ENCODE measurements at places on chromosomes 4 and X.

DNA sequence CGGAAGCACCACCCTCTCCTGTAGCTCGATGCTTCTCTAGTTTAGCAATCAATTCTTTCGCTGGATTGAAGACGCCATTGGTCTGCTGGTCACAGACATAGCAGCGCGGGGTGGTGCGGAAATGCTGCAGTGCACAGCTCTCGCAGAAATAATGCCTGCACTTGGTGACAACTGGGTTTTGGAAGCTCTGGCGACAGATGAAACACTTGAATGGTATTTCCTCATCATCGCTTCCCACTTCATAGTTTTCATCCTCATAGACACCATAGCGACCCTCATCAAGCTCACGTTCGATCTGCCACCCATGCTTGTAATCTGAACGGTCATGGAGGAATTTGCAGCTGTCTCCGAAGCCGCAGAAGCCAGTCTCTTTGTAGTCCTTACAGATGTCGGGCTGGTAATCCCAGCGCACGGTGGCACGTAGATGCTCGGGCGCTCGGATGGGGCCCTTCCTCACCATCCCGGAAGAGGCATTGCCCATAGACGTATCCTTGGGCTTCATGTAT is 854 bp downstream of the RNF113A start:
- no peak for DNase-seq

GRCh38 chr4:7276515-7276914 is 84.2 kb downstream of the SORCS2 start:
- DNase-seq, result no peak

- DNase-seq, result no peak
These were observed 1306.8 kb downstream of the STIM2 start for GRCh38 chr4:28167411-28167810.

GRCh38 chrX:9604111-9604907 is 139.5 kb downstream of the TBL1X start:
- DNase-seq, result no peak

DNA sequence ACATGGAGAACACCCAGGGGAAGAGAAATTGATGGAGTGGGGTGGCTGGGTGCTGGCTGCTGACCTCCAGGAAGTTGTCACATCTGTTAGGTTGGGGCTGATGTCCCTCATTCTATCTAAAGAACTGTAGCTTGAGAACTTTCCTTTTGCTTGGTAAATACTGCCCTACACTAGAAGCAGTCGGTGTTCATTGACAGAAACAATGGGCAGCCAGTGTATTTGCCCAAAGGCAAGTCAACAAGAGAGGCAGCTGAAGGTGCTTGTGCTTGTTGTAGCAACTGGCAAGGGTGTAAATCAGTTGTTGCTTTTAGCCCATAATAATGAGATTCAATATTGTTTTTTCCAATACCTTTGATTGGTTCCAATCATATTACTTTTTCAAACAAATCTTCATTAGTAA is 956 bp downstream of the TMEM154 start:
- DNase-seq, result no peak

DNA sequence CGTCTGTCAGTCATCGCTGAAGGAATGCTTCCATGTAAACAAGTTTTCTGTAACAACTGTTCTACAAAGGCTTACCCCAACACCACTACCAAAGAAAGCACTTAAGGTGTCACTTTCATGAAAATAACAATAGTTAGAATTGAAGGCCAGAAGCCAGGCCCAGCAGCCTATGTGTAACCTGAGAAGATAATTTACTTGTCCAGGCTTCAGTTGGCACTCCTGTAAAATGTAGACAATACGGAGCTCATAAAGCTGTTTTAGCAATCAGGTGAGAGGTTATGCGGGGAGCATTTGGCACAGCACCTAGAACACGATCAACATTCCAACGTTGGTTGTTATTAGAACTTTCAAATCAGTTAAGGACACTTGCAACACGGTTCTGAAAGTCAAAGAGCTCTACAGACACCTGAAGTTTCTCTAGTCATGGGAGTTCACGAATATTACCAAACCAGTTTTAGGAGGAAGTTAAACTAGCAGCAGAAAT is 15.7 kb downstream of the ADGRA3 start:
- DNase-seq, result no peak

DNA sequence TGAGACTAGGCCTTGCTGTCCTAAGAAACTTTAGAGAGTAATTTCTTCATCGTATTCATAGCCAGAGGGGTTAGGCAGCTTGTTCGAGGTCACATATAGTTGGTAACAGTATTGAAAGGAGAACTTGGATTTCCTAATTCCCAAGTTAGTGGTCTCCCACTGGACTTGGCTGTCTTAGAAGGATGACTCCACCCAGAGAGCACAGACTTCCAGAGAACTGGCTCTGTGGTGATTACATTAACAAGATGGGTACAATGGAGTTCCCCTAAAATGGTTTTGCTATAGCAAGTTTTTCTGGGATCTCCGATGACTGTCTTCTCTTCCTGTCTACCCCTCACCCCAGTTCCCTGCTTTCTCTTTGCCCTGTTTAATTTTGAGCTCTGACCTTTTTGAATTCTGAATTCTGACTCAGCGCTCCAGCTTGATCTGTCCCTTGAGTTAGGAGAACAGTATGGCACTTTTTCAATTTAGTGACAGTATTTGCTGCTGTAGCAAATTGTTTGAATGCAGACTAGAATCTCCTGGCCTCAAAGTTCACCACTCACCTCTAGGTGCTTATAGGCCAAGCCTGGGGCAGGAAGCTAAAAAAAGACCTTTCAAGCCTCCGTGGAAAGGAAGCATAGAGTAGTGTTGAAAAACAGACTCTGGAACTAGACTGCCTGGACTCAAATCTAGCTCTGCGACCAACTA is 6.9 kb downstream of the MSN start:
- DNase-seq, result no peak

DNA sequence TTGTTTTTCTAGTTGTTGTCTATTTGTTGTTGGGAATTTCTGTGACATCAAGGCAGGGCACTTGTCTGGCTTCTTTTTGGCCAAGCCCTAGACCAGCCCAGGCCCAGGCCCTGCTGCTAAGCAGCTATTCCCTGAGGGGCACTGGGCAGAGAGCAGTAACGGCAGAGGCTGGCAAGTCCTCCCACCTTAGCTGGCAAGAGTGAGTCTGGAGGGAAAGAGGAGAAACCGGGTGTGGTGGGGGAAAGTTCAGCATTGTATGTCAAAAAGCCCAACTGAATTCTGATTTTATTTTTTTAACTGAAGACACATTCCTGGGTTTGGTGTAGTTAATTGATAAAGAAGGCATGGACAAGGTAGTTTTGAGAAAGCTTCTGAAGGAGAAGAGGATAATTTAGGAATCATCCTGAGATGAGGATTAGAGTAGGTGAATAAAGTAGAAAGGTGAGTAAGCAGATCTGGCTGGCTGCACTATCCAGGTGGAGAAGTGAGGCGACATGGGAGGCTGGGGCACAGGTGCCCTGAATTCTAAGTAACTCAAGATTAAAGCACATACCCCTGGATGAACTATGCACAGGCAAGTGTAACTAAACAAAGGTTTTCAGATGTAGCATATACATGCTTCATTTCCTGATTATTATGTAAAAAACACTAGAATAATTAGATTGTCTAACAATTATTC is 57.4 kb downstream of the TAPT1 start:
- no peak for DNase-seq

DNA sequence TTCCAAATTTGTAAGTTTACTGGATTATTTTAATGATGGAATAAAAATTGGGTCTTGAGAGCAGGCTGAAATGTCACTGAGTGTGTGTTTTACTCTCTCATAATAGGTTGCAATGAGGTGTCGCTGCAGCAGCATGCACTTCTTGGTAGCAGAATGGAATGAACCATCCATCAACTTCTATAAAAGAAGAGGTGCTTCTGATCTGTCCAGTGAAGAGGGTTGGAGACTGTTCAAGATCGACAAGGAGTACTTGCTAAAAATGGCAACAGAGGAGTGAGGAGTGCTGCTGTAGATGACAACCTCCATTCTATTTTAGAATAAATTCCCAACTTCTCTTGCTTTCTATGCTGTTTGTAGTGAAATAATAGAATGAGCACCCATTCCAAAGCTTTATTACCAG is 2.6 kb downstream of the SAT1 start:
- DNase-seq, result no peak

GRCh38 chr4:6892190-6892908 is 17.3 kb upstream of the TBC1D14 start:
- no peak for DNase-seq

- no peak for DNase-seq
These were observed 200.3 kb downstream of the PDGFC start for GRCh38 chr4:156771171-156771837.

DNA sequence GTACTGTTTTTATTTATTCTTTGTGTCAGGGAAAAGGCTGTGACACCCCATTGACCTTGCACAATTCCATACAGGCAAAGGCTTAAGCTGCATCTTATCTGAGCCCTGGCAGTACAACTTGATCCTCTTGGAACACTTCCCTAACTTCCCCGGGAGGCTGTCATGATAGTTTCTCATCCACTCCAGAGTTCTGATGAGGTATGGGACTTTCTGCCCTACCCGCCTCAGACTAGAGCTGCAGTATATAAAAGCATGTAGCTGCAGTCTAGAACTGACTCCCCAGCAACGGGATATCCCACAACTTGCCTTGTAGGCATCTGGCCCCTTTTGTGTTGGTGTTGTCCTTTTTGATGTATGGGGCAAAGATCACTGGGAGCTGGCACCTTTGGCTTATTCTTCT is 72.7 kb downstream of the FNIP2 start:
- no peak for DNase-seq

GRCh38 chr4:83208371-83209365 is 75.9 kb downstream of the COQ2 start:
- no peak for DNase-seq

DNA sequence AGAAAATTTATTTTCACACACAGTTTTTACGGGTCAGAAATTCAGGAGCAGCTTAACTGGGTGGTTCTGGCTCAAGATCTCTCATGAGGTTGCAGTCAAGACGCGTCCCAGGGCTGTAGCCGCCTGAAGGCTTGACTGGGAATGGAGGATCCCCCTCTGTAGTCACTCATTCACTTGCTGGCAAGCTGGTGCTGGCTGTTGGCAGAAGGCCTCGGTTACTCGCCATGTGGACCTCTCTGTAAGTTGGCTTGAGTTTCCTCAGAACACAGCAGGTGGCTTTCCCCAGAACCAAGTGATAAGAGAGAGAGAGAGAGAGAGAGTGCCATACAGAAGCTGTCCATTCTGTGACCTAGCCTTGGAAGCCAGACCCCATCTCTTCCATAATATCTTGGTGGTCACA is 132.8 kb downstream of the DCLK2 start:
- DNase-seq, result no peak

GRCh38 chr4:124737619-124738018 is 25.1 kb upstream of the ANKRD50 start:
- no peak for DNase-seq

DNA sequence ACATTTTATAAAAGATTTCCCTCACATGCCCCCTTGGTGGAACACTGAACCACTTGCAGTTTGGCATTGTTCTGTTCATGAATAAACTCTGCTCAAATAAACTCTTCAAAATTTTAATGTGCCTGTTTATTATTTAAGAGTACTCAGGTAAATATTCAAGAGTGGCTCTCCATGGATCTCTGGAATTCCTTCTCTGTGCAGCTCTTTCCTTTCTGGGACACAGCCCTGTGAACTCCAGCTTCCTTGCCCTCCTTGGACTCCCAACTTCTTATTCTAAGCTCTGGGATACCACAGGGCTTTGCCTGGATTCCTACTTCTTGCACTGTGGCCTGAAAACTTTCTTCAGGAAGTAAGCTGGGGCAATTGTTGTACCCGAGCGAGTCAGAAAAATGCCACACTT is 8.3 kb downstream of the BEX3 start:
- no peak for DNase-seq

DNA sequence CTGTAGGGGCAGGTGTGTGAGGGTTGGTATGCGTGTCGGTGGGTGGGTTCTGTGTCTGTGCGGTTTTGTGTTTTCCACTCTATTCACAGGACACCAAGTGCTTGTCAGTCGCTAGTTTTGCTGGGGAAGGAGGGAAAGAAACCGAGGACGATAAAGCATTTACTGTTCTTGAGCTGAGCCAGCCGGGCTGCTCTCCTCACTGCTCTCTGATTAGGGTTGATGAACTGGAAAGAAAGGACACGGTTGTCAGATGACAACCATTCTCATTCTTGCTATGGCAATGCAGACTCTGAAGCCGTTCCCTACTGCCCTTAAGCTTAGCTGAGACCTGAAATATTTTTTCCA is 832 bp downstream of the EGFL6 start:
- no peak for DNase-seq
